Urothelium cell line (cell line): ENCODE measurements at places on chromosomes 11 and 22.

DNA sequence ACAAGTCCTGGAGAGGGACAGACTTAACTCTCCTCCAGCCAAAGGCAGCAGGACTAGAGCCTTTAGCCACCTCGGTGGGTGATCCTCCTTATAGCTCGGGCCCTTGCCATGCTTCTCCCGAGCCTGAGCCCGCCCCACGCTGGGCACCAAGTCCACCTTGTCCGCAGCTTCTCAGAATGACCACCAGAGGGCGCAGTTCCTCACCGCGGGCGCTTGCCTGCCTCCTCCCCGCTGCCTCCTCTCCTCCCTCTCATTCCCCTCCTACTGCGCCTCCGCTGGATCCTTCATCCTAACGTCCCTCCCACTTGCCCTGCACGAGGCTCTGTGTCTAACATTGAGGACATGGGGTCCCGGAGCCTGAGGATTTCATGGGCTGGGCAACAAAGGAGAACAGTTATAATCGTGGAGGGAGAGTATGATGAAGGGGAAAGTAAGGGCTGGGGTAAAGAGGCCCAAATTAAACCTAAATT lies 11.3 kb upstream of the MOGAT2 start:
- peak; percentile 91 for DNase-seq

DNA sequence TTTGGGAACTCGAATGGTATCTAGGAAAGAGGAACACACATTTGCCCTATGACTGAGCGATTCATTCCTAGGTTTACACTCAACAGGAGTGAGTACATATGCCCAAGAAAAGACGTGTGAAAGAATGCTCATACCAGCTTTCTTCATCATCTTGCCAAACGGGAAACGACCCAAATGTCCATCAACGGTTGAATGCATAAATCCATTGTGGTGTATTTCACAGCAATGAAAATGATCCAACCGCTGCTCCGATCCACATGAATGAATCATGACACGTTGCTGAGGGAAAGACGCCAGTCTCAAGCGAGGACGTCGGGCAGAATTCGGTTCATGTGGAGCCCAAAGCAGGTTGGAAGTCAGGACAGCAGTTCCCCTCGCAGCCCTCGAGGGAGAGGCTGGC lies 71.5 kb downstream of the CYTH4 start:
- peak; percentile 66 for DNase-seq

DNA sequence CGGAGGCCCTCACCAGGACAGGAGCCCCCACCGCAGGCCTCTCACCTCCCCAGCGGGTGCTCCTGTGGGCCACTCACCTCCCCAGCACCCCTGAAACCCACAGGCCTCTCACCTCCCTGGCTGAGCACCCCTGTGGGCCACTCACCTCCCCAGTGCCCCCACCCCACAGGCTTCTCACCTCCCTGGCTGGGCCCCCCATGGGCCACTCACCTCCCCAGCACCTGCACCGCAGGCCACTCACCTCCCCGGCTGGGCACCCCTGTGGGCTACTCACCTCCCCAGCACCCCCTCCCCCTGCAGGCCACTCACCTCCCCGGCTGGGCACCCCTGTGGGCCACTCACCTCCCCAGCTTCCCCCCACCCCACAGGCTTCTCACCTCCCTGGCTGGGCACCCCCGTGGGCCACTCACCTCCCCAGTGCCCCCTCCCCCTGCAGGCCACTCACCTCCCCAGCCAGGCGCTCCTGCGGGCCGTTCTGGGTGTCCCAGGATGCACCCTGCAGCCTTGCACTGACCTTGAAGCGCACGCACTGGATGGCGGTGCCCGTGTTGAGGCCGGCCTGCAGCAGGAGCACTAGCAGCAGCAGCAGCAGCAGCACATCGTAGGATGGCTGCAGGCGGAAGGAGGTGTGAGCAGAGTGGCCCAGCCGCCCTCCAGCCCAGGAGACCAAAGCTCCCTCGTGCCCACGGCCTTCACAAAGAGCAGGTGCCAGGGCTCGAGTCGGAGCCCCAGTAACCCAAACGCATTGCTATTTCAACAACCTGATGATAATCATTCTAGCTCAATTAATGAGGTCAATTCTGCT lies 5.7 kb upstream of the TTLL8 start:
- DNase-seq: no peak

GRCh38 chr11:69444381-69445130 lies 36.9 kb upstream of the LINC01488 start:
- peak; percentile 60 for DNase-seq

GRCh38 chr11:61787928-61788491 lies 4.4 kb downstream of the TMEM258 start:
- peak; percentile 31 for DNase-seq

GRCh38 chr11:22599458-22599857 lies 26.2 kb downstream of the FANCF start:
- DNase-seq: no peak

DNA sequence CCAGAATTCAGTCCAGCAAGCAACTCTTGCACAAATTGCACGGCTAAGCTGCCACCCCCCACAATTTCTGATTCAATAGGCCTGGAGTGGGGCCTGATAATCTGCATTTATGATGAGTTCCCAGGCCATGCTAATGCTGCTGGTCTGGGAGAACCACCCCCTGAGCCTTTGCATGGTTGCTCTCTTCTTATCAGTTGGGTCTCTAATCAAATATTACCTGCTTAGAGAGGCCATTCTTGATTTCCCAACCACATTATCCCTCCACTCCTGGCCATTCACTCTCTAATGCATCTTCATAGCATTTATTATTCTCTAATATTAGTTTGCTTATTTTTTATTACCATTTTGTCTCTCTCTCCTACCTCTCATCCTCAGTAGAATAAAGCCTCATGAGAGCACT lies 99.5 kb downstream of the NAV2 start:
- no peak for DNase-seq

DNA sequence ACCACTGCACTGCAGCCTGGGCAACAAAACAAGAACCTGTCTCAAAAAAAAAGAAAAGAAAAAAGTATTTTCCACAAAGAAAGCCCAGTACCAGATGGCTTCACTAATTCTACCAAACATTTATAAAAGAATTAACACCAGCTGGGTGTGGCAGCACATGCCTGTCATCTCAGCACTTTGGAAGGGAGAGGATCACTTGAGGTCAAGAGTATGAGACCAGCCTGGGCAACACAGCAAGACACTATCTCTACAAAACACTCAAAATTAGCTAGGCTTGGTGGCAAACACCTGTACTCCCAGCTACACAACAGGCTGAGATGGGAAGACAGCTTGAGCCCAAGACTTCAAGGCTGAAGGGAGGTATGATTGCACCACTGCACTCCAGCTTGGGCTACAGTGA lies 20.1 kb downstream of the RSF1 start:
- DNase-seq: no peak

DNA sequence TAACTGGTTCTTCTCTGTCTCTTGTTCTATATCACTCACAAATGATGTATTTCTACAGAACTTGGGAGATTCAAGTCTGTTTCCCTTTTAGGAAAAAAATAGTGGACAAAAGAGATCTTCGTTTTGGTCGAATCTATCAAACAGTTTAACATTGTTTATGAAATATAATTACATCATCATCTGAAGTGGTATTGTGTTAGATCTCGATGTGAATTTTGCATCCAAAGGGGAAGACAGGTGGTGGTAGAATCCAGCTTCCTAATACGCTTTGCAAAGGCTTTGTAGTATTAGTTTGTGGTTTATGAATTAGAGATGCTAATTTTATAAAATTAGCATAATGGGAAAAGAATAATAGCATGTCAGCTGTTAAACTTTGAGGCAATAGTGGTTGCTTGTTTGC lies 3.4 kb downstream of the SIK2 start:
- DNase-seq: no peak

DNA sequence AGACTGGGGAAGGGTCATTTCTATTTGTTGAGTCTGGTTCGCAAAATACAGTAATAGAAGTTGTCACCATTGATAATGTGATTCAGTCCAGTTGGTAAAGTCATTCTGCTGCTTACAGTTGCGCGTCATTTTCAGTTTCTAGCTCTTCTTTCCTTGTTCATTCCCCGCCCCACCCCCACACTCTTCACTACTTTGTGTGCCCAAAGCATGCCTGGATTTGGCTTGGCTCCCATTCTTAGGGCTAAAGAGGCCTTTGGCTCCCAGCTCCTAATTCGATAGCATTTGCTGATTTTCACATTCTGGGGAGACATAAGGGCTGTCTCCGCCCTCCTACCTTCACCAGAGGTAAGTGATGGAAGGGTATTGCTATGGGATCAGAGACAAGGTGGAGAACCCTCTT lies 43.0 kb downstream of the CECR2 start:
- no peak for DNase-seq

GRCh38 chr11:83023410-83023809 lies 48.3 kb downstream of the RAB30 start:
- DNase-seq: no peak

- DNase-seq: no peak
Observed at GRCh38 chr11:116553482-116553881, 219.3 kb downstream of the BUD13 start.

DNA sequence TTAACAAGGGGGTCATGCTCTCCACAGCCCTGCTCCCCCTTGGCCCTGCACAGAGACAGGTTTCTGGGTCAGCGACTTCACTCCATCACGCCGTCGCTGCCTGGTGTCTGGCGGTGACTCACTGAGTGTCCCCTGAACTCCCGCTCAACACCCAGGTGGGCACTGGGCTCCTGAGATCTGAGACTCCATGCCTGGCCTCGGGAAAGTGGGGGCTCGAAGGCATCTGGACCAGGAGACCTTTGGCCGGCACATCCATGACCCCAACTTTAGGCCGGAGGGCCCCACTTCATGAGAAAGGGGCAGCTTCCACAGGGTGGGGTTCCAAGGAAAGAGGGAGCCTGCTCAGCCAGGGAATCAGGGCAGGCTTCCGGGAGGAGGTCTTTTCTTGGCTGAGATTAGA lies 79.3 kb upstream of the PRR5 start:
- no peak for DNase-seq

GRCh38 chr11:34638897-34639296 lies 18.0 kb downstream of the EHF start:
- DNase-seq: no peak

DNA sequence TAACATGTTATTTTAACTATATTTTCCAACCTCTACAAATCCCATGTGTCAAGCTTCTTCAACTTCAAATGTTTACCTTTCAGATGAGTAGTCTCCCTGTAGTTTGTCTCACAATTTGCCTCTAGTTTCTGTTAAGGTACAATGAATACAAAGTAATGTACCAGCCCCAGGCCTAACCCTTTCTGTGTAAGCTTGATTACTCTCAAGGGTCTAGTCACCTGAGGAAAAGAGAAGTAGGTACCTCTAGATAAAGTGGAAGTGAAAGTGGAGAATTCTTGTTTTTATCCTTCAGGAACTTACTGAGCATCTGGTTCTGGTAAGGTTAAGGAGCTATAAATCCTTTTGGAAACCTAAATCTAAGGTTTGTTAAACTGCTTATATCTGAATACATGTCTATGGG lies at the start of gene OR51A7:
OR51A7 (plus strand) TSS at position 300 of the 400 bp plus-strand sequence. CDS start 3,587 bp downstream, outside the sequence.
- no peak for DNase-seq

- DNase-seq: no peak
Observed at GRCh38 chr11:64457416-64458010, 98.6 kb downstream of the RPS6KA4 start.

DNA sequence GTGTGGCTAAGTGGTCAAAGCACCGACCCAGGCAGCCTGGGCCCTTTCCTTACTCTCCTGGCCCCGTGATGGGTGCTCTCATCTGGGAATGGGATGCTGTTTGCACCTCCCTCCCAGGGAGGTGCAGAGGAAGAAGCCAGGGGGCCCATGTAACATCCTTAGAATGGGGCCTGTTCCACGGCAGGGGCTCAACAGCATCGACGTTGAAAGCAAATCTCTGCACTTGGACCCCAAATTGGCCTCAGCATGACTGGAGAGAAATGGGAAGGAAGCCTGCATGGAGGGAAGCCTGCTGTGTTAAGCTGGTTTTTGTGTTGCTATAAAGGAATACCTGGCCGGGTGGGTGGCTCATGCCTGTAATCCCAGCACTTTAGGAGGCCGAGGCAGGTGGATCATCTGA lies 1288.4 kb downstream of the TBC1D22A start:
- no peak for DNase-seq

- DNase-seq: no peak
Observed at GRCh38 chr11:9004183-9004926, 554 bp upstream of the NRIP3 start.

DNA sequence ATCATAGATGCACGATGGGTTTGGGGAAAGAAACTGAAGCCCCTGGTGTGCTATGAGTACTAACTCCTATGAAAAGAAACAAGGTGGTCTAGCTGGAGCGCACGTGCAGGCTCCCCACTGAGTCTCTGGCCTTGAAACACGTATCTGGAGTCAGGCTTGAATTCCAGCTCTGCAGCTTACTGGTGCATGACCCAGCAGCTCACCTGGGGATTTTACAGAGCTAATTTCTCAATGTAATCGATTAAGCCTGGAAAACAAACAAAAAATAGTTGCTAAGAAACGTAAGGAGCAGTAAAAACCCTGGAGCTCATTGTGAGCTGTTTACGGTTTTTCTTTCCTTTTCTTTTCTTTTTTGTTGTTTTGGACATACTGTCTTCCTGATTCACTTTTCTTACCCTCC lies 12.3 kb downstream of the KCNJ1 start:
- DNase-seq: no peak

DNA sequence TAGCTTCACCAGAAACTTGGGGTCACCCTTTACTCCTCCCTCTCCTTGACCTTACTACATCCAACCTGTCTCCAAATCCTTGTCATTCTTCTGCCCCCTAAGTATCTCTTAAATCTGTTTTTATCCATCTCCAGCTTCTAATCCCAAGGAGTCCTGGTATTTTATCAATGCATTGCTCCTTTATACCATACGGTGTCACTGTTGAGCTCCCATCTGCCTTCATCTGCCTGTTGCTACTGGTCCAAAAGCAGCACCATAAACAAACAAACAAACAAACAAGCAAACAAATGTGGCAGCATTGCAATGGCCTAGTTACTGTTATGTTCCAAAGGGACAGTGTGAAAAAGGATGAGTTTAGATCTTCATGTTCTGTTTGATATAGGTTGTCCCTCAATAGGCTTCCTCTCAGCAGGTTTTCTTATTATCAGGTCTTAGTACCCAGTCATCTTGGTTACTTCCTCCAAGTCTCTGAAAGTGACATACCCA lies 34.2 kb downstream of the DNHD1 start:
- DNase-seq: peak; percentile 58

GRCh38 chr11:30329150-30329940 lies 6.4 kb downstream of the ARL14EP start:
- DNase-seq: no peak
